ENCODE measurements at places on chromosomes 11 and 22.
A peak's percentile ranks its signal among the peaks of the same experiment; 100 is the strongest.

- DNase-seq: no peak
Measured at GRCh38 chr11:47357985-47358730, 5.7 kb upstream of the MYBPC3 start.

DNA sequence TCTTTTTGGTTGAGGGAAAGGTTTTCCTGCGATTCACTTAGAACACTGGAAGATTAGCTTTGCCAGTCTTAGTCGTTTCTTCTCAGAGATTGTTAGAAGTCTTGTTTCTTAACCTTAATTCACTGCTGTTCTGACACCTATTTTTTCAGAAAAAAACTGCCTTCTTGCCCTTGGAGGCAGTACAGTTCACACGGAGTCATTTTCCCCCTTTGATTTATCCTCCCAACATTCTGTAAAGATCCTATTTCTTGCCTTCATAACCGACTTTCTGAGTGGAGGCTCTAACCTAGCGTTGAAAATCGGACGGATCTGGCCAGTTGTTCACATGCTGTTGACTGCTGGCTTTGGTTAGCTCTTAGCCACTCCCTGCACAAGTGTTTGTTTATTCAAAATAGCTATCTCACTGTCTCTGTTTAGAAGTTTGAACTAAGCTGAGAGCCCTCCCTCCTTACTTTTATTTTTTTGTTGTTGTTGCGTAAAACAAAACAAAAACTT, 737 bp downstream of the BCL2L13 start:
- DNase-seq: peak; percentile 4

- DNase-seq: no peak
Measured at GRCh38 chr22:32920032-32920628, 118.6 kb downstream of the TIMP3 start.

DNA sequence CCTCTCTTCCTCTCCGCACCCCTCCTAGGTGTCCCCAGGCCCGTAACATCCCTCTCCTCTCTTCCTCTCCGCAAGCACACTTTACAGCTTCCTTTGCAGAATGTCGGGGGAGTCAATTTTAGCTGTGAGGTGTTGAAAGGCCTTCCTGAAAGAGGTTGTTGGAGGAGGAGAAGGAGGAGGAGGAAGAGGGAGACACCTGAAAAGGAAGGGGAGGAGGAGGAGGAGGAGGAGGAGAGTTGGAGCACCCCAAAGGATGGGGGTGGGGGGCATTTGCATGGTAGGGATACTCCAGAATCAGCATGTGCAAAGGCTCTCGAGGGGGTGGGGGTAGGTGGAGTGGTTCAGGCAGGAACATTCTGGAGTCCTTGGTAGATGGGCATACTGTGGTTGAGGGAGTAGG, 1045.1 kb downstream of the TBC1D22A start:
- DNase-seq: no peak

DNA sequence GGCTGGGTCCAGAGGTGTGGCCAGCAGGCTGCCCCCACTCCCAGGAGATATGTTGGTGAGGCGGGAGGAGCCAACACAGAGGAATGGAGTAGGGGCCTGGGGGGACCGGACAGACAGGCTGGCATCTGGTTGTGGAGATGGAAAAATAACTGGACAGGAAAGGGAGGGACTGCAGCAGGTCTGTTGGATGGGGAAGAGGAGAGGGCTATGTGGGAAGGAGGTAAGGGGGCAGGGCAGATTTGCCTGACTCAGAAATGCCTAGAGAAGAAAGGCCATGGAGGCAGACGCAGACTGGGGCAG, 160.4 kb downstream of the TRIM29 start:
- DNase-seq: no peak

DNA sequence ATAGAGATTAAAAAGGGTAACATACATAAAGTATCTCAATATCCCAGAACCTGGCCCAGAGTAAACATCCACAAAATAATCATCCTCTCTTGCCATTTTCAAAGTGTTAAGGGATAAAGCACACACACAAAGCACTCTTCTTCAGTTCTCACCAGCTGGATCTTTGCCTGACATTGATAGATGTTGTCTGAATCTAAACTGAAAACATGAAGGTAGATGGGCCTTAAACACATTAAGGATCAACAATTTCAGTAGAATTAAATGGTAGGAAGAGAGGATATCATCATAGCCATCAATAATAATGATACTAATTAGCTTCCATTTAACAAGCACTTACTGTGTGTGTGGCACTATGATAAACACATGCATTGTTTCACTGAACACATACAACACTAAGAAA, 261.1 kb downstream of the OPCML start:
- no peak for DNase-seq

Measured in NCI-H2081 (cell line).